ENCODE measurements at places on chromosomes 5 and 9. TPM values are rescaled to one million over a fixed set of nuclear protein-coding genes. Genes with fewer than 3 reads are reported as not detected.

DNA sequence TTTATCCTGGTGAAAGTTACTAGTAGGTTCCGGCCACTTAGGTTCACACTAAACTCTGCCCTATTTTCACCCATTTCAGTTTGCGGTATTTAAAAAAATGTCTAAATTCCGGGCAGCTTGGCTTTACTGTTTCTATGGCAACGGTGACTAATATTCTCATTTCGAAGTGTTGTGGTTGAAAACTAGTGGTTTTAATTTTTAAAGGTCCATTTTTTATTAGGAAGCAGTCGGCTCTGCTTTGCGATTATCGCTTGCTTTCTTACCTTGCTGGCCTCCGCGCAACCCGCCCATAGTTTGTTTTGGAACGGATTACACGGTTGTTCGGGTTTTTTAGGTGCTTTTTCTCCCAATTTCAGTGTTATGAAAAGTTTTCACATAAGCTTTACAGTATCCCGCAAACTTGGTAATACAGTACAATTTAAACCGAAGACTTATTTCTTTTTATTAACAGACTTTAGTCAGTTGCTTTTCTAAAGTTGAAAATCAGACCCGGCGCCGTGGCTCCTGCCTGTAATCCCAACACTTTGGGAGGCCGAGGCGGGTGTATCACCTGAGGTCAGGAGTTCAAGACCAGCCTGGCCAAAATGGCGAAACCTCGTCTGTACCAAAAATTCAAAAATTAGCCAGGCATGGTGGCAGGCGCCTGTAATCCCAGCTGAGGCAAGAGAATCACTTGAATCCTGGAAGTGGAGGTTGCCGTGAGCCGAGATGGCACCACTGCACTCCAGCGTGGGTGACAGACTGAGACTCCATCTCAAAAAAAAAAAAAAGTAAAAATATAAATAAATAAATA is 1.6 kb downstream of the KDM4C start:
- no peak for DNase-seq

The CERT1 gene
- total RNA-seq: 32.1 TPM

- DNase-seq: peak; percentile 53
Measured at GRCh38 chr5:143182901-143183820, 220.3 kb downstream of the NR3C1 start.

The TRIM41 gene
- 20.7 TPM for total RNA-seq

DNA sequence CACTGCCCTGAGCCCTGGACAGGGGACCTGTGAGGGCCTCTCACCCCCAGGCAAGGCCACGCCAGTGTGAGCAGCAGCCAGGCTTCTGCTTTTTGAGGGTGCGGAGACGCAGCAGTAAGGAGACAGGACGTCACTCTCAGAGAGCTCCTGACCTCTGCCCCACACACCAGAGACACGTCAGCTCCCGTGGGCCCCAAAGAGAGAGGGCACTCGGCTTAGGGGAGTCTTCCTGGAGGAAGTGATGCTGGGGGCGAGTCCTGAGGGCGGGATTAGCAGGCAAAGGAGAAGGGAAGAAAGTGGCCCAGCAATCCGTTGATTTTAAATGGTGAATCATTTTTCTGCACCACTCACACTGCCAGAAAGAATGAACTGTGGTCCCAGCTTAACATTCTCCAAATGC is 24.0 kb upstream of the SLC9A3 start:
- DNase-seq: peak; percentile 39

- DNase-seq: no peak
Measured at GRCh38 chr5:16450163-16450562, 15.4 kb downstream of the ZNF622 start.

Data from Right ventricle myocardium superior (tissue), 1 donor.